Spinal cord (tissue), 10 donors: ENCODE measurements at places on chromosomes 2 and 18. TPM values are rescaled to one million over a fixed set of nuclear protein-coding genes. Genes with fewer than 3 reads are reported as not detected.

DNA sequence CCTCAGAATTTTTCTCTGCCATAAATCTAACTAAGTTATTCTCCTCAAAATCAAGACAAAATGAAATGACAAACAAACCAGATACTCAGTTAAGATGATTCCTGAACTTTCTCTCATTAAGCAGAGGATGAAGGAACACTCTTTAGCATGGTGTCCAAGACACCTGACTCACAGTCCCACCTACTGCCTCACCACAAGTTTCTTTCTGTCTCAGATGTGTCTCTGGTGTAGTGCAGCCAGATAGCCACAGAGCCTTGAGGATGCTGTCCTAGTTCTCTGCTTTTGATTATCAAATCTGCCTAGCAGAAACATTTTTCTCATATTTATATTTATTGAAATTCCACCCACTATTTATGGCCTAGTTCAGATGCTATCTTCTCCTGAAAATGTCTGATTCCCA lies 103.6 kb upstream of the TMEM200C start:
- no peak overlapping the region for H3K27ac ChIP-seq
- no peaks in the 10 kb centered on the region for H3K27me3 ChIP-seq
- no peak for DNase-seq
- H3K4me1 ChIP-seq, result no peaks in the 10 kb centered on the region

Gene LGALSL
- 19.8 TPM for total RNA-seq

Gene C2orf66
- 0.28 TPM for total RNA-seq

GRCh38 chr2:232415138-232415690 lies 8.6 kb downstream of the ALPG start:
- H3K4me3 ChIP-seq, result no peak overlapping the region
- H3K4me1 ChIP-seq, result peaks cover 21% of the 10 kb centered on the region
- no peak for DNase-seq
- H3K36me3 ChIP-seq, result no peaks in the 10 kb centered on the region
- peaks cover 41% of the 10 kb centered on the region for H3K27me3 ChIP-seq

GRCh38 chr2:239462671-239463506 lies 62.1 kb upstream of the HDAC4 start:
- H3K4me1 ChIP-seq, result peaks cover 27% of the 10 kb centered on the region
- no peaks in the 10 kb centered on the region for H3K27me3 ChIP-seq
- no peak overlapping the region for H3K27ac ChIP-seq
- H3K36me3 ChIP-seq, result no peaks in the 10 kb centered on the region
